ENCODE measurements at places on chromosomes 1 and 21.
A peak's percentile ranks its signal among the peaks of the same experiment; 100 is the strongest.

DNA sequence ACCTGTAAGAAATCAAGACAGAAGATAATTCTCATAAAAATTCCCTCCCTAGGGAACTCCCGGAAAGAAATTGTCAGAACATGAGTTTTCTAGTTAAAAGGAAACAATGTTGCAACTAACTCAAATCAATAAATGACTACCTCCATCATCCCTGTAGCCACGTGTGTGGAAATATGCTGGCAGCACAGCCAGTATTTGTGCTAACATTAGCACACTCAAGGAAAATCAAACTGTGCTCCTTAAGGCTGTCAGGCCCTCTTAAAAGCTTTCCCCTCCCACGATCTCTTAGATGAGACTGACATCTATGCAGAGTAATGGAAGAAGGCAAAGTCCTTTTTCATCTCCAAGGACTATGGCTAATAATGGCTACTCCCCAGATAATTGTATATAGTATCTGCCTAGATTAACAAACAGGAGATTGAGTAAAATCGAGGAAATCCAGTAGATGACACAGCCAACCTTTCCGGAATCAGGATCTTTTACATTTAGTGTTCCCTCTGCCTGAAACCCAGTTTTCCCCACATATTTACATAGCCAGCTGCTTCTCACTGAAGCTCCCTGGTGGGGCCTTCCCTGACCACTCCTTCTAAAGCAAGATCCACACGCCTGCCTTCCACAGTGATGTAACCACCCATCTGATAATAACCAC is 50.9 kb upstream of the NR5A2 start:
- DNase-seq, result no peak

GRCh38 chr1:214369364-214369763 is 88.4 kb downstream of the SMYD2 start:
- no peak for DNase-seq

DNA sequence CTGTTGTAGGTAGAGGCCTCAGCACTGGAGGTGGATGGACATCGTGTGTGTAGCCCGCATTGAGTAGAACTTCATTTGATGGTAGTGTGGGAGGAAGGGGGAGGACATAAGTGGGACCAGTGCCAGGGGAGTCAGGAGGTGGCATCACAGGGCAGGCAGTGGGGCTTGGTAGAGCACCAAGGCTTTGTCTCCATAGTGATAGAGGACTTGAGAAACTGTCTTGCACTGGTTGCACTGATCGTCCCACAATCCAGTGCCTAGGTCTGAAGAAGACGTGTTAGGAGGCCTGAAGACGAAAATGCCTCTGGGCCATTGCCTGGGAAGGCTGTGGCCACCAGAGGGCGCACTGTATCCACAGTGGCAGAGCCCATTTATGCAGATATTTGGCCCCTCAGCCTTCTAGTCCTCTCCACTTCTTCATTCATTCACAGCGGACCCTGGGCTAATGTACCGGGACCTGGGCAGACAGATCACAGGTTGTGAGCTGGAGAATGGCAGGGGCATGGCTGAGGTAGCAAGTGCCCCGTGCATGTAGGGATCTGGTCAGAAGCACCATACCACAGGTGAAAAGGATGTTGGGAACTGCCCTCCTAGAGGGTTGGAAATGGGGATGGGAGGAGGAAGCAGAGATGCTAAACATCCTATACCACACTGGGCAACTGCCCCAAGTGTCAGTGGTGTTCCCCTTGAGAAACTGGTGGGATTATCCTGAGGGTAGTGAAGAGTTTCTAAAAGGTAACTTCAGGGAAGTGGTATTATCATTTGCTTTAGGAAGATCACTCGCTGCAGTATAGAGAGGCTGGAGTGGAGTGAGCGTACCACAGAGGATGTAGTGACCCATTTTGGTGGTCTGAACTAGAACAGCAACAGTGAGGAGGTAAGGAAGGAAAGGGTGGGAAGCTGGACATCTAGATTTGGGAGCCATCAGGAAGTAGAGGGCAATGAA is 95.3 kb downstream of the PIK3R3 start:
- peak; percentile 23 for DNase-seq

- DNase-seq, result no peak
Observed at GRCh38 chr1:179034720-179035119, 9.0 kb downstream of the FAM20B start.

- DNase-seq, result no peak
Observed at GRCh38 chr1:209766051-209766450, 10.2 kb downstream of the TRAF3IP3 start.

- DNase-seq, result no peak
Observed at GRCh38 chr1:88401313-88401712, 282.8 kb upstream of the PKN2 start.

- no peak for DNase-seq
Observed at GRCh38 chr1:147505568-147505967, 35.7 kb upstream of the BCL9 start.
